ENCODE measurements at places on chromosomes 1 and 21.

- DNase-seq = no peak
Observed at GRCh38 chr1:154809436-154810413, 60.4 kb downstream of the KCNN3 start.

- DNase-seq = no peak
Observed at GRCh38 chr1:97414682-97415312, 506.0 kb downstream of the DPYD start.

DNA sequence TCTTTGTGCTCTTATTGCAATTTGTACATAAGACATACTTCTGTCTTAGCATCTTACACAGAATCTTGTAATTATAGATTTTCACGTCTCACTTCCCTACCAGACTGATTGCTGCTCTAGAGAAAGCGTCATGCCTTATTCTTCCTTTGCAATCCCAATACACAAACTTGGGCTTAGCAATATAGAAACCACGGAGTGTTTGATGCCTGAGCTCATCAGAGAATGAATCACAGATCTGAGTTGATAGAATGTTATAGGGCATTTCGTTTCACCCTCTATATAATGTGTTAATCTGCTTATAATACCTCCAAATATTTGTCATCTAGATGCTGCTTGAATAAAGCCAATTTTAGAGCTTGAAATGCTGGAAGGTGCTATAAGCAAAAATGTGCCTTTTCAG lies 6.6 kb downstream of the FMO1 start:
- DNase-seq = no peak

- DNase-seq = no peak
Observed at GRCh38 chr1:224447251-224447650, 12.7 kb upstream of the WDR26 start.

GRCh38 chr1:243312952-243313634 lies 57.3 kb downstream of the SDCCAG8 start:
- DNase-seq = no peak

DNA sequence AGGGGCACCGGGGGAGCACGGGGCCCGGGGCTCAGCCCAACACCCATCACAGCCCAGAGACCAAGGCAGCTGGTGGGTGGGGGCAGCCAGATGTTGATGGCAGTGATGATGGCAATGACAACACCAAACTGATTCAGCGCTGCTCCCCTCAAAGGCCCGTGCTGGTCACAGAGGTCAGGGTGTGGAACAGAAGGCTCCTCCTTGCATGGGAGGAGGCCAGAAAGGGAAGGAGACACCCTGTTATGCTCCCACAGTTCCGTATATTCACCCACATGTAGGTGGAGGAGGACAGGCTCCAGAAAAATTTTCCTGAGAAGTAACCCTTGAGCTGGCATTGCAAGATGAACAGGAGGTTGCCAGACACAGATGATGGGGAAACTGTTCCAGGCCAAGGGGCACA lies 414 bp downstream of the GUCA2B start:
- no peak for DNase-seq

DNA sequence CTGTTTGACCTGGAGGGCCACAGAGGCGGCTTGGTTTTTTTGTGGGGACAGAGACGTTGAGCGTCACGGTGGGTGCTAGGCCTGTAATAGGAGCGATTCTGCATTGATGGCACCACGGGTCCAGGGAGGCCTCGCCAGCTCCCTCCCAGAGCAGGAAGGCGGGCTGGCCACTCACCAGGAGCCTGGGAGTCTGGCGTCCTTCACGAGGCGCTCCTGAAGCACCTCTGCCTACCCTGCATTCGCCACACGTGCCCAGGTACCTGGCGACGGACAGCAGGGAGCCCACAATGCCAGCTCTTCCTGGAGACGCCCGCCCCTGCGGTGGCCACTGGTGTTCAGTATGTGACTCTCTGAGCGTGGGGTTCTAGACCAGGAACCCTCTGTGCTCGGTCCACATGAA lies 69.9 kb upstream of the TRAPPC10 start:
- DNase-seq = no peak

DNA sequence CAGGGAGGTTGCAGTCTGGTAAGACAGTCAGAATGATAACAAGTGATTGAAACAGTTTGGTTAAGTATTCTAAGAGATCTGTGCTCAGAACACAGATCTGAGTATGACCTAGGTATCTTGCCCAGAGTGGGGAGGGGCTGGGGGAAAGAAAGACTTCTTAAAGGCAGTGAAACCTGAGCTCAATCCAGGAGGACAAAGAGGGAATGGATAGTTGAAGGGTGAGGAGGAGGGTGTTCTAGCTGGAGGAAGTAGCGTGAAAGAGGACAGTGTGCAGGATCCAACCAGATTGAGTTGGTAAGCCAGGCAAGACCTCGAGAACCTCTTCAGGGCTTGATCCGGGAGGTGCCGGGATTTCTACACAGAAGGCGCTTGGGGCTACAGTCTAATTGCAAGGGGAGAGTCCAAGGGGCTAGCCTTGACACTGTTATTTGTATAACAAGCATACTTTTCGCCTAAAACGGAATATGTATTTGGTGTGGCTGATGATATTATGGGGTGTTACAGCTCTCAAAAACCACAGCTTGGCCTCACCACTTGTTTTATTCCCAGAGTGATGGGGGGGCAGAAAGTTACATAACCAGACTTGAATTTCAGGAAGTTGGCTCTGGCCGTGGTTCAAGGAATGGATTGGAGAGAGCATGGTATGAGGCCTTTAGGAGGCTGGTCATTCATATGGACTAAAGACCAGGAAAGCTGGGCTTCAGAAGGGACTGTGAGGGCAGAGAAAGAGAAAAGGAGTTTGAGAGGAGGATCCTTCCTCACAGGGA lies 19.1 kb downstream of the RCSD1 start:
- no peak for DNase-seq

DNA sequence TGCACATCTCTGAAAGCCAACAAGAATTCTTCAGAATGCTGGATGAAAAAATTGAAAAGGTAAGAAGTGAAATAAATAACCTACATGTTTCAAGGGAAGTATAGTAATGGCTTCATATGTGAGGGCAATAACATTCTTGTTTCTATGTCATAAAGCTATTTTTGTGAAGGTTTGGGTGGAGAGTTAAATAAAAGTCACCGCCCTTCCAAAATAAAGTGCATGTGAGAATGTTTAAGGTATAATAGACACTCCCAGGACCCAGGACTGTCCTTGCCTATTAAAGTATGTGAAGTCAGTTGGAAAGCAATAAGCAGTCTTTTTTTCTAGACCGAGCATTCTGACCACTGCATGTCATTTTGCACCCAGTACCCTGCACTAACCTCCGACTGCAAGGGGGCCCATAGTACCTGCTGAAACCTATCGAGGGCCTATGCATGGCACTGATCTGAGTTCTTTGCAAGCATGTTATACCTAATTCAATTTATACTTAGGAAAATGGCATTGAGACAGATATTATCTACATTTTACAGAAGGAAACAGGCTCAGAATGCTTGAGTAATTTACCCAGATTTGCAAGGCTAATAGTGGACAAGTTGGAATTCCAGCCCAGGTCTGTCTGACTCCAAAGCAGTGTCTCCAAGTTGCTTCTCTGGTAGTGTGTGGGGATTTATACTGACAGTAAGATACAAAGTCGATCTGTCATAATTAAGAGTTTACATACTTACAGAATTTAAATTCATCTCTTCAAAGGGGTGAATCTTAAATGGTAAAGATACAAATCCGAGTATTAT lies 156.1 kb downstream of the EDEM3 start:
- no peak for DNase-seq

GRCh38 chr1:173429471-173430402 lies 47.4 kb upstream of the PRDX6 start:
- peak; percentile 58 for DNase-seq

- DNase-seq = no peak
Observed at GRCh38 chr1:226887006-226887405, 16.6 kb downstream of the PSEN2 start.

GRCh38 chr21:43598416-43599120 lies 60.7 kb downstream of the HSF2BP start:
- no peak for DNase-seq

DNA sequence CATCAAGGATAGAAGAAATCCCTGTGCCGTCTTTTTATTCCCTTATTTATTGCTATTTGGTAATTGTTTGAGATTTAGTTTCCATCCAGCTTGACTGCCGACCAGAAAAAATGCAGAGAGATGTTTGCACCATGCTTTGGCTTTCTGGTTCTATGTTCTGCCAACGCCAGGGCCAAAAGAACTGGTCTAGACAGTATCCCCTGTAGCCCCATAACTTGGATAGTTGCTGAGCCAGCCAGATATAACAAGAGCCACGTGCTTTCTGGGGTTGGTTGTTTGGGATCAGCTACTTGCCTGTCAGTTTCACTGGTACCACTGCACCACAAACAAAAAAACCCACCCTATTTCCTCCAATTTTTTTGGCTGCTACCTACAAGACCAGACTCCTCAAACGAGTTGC lies 99.0 kb downstream of the TGFB2 start:
- DNase-seq = no peak

GRCh38 chr1:206803221-206803730 lies 31.0 kb upstream of the IL10 start:
- peak; percentile 67 for DNase-seq

GRCh38 chr1:21932127-21932526 lies 5.0 kb downstream of the HSPG2 start:
- no peak for DNase-seq

- DNase-seq = peak; percentile 38
Observed at GRCh38 chr1:205440476-205441317, 15.1 kb downstream of the BLACAT1 start.

DNA sequence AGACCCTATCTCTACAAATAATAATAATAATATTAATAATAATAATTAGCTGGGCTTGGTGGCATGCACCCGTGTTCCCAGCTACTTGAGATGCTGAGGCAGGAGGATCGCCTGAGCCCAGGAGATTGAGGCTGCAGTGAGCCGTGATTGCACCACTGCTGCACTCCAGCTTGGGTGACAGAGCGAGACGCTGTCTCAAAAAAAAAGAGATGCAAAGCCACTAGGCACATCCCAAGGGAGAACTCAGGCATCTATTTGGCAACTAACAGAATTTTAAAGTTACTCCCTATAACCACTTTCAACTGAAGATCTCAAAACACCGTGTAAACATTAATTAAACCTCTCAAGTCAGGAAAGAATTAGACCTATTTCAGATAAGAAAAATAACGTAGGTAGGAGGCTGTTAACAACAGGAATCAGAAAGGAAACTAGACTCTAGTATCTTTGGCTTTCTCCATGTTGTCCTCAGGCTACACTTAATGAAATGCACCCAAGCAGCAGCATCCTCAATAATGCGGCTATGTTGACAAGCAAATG lies 3.7 kb downstream of the RNF19B start:
- DNase-seq = no peak

DNA sequence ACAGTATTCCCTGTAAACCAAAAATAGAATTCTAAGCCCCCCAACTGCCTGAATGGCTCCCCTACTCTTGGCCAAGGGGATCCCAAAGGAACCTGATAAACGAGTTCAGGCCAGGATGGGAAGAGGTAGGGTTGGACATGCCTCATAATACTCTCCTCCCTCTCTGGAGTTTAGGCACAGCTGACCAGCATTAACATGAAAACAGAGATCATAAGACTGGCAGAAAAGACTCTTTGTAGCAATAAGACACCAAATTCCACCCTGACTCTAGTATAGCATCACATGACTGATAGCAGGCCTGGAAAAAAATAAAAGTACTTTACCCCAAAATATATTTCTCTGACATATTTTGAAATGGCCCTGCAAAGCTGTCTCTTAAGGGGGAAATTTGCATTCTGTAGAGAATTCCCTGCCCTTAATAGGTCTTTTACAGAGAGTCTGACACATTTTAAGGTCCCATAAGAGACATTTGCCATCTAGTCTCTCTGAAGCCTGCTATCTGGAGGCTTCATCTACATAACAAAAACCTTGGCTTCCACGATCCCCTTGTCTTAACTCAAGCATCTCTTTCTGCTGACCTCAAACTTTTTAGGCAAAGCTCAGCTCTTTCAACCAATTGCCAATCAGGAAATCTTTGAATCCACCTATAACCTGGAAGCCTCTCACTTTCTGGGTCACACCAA lies 55.9 kb downstream of the SIK1 start:
- DNase-seq = no peak

GRCh38 chr1:42961312-42962091 lies 2.8 kb upstream of the SLC2A1 start:
- no peak for DNase-seq

DNA sequence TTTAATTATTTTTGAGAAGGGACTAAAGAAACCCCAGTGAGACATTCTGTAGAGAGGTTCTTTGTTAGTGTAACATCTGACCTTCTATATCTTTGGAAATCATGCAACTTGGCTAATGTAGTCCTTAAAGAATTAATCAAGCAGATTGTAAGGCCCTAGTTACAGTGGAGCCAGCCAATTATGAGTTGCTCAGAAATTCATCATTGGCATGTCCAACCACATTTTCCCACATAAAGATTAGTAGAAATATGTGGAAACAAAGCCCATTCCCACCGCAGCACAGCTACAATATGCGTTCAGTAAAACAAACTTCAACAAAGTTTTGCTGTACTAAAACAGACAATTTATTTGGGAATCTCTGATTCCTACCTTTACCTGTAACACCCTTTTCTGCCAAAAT lies 27.8 kb downstream of the WNT2B start:
- DNase-seq = no peak

DNA sequence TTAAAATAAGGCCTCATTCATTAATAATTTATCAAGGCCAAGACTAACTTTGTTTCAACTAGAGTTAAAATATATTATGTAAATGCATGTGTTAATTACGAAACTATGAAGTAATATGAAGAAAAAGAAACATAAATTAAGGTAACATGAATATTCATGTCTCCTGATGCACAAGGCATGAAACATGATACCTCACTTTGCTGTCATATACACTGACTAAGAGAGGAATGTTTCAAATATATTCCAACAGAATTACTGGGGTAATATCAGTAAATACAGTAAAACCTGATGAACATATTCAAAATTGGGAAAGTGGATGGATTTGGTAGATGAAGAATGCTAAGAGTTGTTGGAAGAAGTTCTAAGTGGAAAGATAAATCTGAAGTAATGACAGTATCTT lies 274.6 kb downstream of the LRRC7 start:
- no peak for DNase-seq

- no peak for DNase-seq
Observed at GRCh38 chr1:171204296-171204695, 19.2 kb downstream of the FMO2 start.
